ENCODE measurements at places on chromosomes 7 and 10.
A peak's percentile ranks its signal among the peaks of the same experiment; 100 is the strongest.

DNA sequence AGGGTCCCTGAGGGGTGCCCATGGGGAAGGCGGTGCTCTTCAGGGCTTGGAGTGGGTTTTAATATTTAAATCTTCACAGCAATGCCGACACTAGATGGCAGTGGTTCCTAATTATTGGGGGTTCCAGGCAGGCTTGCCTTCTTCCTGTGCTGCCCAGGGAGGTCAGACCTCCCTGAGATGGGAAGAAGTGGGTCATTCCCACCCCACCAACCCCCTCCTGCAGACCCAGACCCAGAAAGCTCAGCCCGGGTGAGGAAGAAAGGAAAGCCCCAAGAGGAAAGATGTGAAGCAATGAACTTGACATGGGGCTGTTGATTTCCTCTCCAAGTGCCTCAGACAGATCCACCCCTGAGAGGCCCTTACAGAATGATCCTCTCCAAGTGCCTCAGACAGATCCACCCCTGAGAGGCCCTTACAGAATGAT, 85.1 kb upstream of the LANCL2 start:
- peak; percentile 79 for DNase-seq

DNA sequence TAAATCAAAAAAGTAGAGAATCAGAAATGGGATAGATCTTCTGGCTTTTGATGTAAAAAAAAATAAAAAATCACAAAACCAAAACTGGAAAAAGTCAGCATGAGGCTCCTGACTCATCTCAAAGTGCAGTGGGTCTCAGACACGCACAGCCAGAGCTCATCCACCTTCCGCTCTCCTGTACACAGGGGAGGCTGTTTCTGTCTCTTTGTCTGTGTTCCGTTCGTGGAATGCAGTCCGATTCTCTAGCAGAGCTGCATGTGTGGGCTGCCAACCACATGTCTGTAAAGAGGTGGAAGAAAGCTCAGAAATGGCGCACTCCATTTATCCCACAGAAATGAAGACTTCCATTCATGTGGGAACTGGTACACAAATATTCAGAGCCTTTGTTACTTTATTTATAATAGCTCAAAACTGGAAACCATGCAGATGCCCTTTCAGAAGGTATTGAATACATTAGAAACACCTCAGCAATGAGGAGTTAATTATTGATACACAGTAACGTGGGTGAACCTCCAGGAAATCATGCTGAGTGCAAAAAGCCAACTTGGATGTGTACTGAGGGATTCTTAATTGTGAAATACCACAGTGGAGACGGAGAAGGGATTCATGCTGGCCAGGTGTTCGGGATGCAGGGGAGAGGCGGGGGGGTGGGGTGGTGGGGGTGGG, 123.3 kb downstream of the TRRAP start:
- no peak for DNase-seq

DNA sequence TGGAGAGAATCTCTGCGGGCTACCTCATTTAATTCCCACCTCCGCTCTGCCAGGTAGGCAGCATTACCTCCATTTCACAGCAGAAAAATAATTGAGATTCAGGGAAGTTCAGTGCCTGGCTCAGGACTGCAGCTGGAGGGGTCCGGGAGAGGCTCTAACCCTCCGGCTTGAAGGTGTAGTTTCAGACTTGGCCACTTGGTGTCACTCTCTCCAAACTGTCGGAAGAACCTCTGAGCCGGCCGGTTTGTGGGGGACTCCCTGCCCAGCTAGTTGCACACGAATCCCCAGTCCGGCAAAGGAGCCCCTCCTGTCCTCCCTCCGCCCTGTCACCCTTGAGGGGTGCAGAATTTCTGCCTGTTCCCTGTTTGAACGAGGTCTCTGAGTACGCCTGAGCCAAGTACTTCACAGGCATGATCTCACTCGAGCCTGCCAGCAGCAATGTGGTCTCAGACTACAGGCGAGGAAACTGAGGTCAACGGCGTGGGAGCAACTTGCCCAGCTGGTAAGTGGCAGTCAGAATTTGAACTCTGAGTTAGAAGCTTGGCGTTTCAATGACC, 144.7 kb upstream of the ZNF716 start:
- no peak for DNase-seq

- no peak for DNase-seq
Measured at GRCh38 chr7:155193716-155194115, 104.0 kb upstream of the INSIG1 start.

GRCh38 chr7:28958980-28959347, 834 bp upstream of the TRIL start:
- DNase-seq: no peak

DNA sequence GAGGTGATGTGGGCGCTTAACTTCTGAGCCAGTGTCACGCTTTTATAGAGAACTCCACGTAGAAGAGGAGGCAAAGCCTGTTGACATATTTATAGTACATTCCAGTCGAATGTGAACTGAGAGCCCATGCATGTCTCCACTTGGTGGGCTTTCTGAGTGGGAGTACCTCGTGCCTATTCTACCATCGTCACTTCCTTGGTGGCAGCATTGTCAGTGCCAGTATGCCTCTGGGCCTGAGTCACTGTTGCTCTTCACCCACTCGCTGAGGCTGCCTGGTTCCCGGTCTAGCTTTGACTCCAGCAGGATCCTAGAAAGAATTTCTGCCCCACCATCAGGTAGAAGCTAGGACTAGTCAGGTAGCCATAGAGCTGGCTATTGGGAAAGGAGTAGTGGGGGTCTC, 30.0 kb upstream of the CDH23 start:
- DNase-seq: no peak

DNA sequence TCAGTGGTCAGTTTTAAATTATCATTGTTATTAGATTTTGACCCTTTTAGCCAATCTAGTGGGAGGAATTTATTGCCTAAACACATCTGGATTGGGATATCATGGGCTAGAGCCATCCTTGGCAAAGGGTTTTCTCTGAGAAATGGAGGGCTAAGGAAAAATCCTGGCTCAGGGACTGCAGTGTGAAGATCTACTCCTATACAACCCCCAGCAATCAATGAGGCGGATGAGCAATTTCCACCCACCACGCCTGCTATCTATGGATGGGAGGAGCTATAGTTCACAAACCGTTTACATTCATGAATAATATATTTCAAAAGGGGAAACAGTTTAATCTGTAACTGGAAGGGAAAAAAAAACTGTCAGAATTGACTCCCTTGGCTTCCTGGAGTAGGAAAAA, 2.7 kb downstream of the CAV1 start:
- no peak for DNase-seq

GRCh38 chr7:105020926-105021325, 6.9 kb downstream of the KMT2E start:
- DNase-seq: no peak

GRCh38 chr7:112487457-112488263, 6.9 kb downstream of the LSMEM1 start:
- DNase-seq: no peak

- DNase-seq: no peak
Measured at GRCh38 chr10:9018195-9019173, 964.0 kb downstream of the GATA3 start.

DNA sequence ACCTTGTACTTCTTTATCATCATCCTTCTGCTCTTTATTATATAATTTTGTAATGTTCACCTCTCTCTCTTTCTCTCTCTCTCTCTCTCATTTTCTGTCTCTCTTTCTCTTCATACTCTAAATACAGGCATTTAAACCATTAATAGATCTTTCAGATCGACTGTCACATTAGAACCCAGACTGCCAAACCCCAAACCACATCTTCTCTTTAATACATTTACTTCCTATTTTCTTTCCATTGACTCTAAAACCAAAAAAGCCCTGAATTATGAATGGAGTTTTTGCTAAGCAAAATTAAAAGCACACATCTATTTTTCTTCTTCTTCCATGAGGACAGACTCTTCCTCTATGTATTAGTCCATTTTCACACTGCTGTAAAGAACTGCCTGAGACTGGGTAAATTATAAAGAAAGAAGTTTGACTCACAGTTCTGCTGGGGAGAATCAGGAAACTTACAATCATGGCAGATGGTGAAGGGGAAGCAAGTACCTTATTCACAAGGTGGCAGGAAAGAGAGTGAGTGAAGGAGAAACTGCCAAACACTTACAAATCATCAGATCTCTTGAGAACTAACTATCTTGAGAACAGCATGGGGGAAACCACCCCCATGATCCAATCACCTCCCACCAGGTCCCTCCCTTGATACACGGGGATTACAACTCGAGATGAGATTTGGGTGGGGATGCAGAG, 272.7 kb upstream of the MGMT start:
- DNase-seq: no peak

- DNase-seq: no peak
Measured at GRCh38 chr10:113746217-113746957, 5.1 kb upstream of the PLEKHS1 start.

- no peak for DNase-seq
Measured at GRCh38 chr7:107846324-107846723, 43.3 kb upstream of the SLC26A3 start.

GRCh38 chr10:5030989-5031388, 27.3 kb upstream of the AKR1C2 start:
- DNase-seq: no peak

- DNase-seq: no peak
Measured at GRCh38 chr7:132869166-132869861, 212.6 kb downstream of the CHCHD3 start.

DNA sequence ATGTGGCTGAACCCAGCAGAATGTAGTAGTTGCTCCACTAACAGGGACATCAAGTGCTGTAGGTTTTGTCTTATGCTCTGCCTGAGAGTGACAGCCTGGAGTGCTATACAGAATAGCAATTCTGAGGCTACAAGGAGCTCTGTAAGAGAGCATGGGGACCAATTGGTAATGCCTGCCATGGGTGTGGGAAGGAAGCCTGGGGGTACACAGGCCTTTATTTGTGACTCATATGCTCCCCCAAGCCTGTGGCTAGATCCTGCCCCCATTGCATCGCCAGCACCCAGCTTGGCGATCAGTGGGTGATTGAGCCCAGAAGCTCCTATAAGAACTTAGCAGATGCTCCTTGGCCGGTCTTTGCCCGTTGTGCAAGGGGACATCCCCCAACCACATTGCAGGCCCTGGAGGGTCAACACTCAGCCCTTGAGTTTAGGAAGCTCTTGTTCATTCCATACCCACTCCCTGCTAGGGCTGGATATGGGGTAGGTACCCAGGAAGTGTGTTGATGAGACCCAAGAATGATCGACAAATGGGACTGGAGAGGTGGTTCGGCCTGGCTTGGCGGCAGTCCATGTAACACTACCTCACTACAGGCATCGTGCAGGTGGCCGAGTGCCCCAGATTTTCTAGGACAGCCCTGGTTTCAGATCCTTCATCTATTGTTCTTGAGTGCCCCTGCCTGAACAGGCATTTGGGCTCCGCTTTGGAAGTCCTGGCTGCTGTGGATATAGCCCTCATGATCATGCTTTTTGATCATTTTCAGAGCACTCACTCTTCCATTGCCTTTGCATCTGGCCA, 37.7 kb downstream of the ZMIZ1 start:
- DNase-seq: no peak

DNA sequence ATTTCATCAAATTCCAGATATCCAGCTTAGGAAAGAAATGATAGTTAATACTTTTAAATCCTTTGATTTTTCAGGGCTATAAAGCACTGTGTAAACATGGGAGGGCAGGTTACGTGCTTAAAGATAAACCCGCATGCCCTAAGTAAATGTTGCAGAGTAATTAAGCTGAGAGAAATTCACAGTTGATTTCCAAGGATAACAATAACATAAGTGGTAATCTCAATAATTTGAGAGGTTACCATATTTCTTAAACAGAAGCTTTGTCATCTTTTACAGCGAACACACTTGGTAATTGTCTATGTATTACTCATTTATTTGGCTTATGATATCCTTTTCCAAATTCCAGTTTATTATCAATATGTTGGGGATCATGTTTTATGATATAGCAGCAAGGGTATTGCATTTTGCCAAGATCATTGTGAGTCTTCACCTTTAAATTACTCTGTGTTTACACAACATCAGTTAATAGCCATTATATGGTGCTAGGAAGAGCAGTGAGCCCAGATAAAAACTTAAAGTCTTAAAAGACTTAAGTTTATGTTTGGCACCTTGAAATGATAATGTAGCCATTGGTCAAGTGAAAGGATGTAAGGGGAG, 15.4 kb downstream of the MGAM start:
- DNase-seq: no peak

DNA sequence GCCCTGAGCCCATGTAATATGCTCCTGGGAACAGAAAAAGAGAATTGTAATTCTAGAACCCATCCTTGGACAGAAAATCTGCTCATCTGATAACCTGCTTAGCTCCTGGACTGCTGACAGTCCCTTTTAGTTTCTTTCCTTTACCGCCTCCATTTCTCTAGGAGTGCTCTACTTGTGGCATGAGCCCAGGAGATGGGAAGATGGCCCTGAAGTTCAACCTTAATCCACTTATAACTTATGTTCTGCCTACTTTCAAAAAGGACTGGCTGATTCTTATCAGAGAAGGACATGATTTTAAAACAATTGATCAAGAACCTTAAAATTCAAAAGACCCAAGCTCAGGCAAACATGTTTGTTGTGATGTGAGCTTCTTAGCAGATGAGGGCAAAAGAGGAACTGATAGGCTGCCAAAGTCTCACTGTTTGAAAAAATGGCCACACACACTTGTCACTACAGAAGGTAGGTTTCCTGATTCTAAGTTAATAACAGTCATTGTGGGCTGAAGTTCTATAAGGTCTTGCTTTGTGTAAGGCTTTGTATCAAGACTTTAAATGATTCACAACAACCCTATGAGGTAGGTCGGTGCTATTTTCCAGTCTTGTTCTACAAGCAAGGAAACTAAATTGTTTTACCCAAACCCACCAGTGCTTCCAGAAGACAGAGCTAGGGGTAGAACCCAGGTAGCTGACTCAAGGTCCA, 94.3 kb upstream of the AFAP1L2 start:
- no peak for DNase-seq

DNA sequence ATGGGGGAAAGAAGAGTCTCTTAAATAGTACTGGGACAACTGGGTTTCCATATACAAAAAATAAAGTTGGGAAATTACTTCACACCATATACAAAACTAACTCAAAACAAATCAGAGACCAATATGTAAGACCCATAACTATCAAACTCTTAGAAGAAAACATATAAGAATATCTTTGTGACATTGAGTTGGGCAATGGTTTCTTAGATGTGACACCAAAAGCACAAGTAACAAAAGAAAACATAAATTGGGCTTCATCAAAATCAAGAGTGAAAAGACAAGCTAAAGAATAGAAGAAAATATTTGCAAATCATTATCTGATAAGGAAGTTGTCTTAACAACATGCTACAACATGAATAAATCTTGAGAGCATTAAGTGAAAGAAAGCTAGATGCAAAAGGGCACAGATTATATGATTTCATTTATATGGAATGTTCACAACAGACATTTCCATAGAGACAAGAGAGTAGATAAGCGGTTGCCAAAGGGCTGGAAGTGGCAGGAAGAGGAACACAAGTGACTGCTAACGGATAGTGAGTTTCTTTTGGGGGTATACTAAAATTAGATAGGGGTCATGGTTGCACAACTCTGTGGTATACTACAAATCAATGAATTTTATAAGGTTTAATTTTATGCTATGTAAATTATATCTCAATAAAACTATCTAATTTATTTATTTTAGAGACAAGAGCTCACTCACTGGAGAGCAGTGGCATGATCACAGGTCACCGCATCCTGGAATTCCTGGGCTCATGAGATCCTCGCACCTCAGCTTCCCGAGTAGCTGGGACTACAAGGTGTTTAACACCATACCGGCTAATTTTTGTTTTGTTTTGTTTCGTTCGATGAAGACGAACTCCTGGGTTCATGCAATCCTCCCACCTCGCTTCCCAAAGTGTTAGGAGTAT, 35.4 kb downstream of the JMJD1C start:
- peak; percentile 64 for DNase-seq
